Smooth muscle cell of the pulmonary artery (primary cell): ENCODE measurements at places on chromosomes 13 and 19. TPM values are rescaled to one million over a fixed set of nuclear protein-coding genes. Genes with fewer than 3 reads are reported as not detected.

CELF5 gene
- total RNA-seq, result 0.10 TPM in 1 of 2 replicates, not detected in the other

C1QTNF9 gene
- total RNA-seq, result not detected in 2 replicates

PDE4C gene
- total RNA-seq, result 4.5 and 21.3 TPM in 2 replicates

APOE gene
- total RNA-seq, result 2.0 and 165 TPM in 2 replicates

IL12RB1 gene
- 0.33 and 0.36 TPM in 2 replicates for total RNA-seq

EDDM13 gene
- total RNA-seq, result not detected in 2 replicates

C19orf67 gene
- not detected in 2 replicates for total RNA-seq

ZNF304 gene
- 9.5 and 10.9 TPM in 2 replicates for total RNA-seq
